Mucosa of gallbladder (tissue), 1 donor: ENCODE measurements at places on chromosomes 12 and 14.
A peak's percentile ranks its signal among the peaks of the same experiment; 100 is the strongest.

DNA sequence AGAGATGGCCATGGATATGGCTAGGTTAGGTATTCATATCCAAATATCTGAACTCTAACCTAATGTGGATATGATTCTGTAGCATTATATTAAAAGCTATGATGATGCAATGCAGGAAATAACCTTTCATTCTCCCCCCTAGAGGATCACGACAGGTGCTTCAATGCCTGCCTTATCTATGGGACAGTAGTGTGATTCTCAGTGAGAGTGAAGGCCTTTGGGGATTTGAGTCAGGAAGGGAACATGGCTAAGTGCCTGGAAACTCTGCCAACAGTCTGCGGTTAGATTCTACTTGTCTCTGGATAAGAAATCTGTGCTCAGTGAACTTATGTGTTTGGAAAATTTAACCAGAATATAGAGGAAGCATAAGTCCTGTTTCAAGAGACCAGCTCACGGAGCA, 81.8 kb downstream of the SLC38A1 start:
- DNase-seq, result peak; percentile 61

DNA sequence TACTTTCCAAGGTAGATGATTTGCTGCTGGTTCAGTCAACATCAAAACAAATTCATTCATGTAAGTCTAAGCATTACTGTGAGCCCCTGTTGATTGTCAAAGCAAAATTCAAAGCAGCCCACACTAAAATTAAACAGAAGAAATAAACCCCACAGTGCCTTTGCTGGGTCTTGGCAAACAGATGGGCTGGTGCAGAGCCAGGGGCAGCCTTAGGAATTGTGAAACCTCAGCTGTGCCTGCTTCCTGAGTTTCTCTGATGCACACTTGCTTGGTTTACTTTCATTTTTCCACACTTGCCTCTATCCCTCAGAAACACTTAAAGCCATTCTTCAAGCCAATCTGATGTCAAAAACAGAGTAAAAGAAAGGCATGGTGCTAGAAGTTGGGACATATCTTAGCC, 6.6 kb upstream of the PLEKHG7 start:
- peak; percentile 34 for DNase-seq

DNA sequence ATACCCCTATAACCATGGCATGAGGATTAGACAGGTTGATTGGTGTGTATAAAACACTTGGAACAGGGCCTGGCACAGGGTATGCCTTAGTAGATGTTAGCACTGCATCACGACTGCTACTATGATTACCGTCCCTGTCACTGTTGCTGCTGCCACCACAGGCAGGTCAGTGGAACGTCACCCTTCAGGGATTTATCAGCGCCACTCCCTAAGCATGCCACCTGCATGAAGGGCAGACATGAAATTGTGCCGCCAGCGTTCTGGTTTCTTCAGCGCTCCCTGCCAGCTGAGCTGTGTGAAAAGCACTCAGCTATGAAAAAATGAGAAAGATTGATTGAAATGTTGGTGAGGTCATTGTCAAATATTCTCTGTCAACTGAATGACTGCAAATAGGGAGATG, 477.0 kb downstream of the DPF3 start:
- no peak for DNase-seq

DNA sequence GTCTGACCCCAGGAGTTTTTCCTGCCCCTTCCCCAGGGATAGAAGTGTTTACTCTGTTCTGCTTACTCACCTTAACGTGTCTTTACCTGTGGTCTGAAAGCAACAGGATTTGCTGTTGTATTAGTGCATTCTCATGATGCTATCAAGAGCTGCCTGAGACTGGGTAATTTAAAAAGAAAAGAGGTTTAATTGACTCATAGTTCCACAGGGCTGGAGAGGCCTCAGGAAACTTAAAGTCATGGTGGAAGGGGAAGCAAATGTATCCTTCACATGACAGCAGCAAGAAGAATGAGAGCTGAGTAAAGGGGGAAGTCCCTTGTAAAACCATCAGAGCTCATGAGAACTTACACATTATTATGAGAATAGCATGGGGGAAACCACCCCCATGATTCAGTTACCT, 240.4 kb downstream of the SNAPC1 start:
- DNase-seq, result no peak

GRCh38 chr14:76846331-76847047, 20.3 kb downstream of the LRRC74A start:
- DNase-seq, result no peak

- DNase-seq, result no peak
Observed at GRCh38 chr12:60070552-60070951, 474.7 kb downstream of the SLC16A7 start.

GRCh38 chr12:80551897-80552296, 107.9 kb downstream of the PTPRQ start:
- no peak for DNase-seq

GRCh38 chr12:92146497-92147224, 1.0 kb upstream of the BTG1 start:
- DNase-seq, result no peak

GRCh38 chr14:61518403-61518802, 176.9 kb upstream of the HIF1A start:
- no peak for DNase-seq

GRCh38 chr12:41362510-41362909, 174.4 kb downstream of the PDZRN4 start:
- DNase-seq, result no peak

DNA sequence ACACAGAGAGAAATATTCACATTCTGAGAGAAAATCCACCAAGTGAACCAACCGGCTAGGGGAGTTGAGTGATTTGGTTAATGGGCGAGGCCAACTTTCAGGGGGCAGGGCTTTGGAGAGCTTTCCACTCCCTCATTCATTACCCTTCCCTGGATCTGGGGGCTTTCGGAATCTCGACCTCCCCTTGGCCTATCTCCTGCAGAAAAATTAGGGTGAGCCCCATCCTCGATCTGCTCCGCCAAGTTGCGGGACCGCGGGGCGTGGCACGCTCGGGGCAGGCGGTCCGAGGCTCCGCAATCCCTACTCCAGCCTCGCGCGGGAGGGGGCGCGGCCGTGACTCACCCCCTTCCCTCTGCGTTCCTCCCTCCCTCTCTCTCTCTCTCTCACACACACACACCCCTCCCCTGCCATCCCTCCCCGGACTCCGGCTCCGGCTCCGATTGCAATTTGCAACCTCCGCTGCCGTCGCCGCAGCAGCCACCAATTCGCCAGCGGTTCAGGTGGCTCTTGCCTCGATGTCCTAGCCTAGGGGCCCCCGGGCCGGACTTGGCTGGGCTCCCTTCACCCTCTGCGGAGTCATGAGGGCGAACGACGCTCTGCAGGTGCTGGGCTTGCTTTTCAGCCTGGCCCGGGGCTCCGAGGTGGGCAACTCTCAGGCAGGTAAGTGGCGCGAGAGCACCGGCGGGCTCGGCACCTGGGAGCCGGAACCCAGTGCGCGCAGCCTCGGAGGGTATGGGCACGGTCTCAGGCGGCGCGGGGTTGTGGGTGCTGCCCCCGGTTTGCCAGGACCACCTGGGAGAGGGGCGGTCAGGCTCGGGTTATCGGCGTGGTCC, at the start of gene ERBB3:
TSS of gene ERBB3 (plus strand) at position 443 of the 833 bp plus-strand sequence. CDS start at position 579, 136 bp downstream.
- peak; percentile 80 for DNase-seq

- no peak for DNase-seq
Observed at GRCh38 chr12:13948621-13949020, 32.8 kb downstream of the GRIN2B start.

GRCh38 chr12:56688846-56689109, 694 bp upstream of the PTGES3 start:
- no peak for DNase-seq

GRCh38 chr14:42628602-42629001, 1021.9 kb downstream of the LRFN5 start:
- no peak for DNase-seq

DNA sequence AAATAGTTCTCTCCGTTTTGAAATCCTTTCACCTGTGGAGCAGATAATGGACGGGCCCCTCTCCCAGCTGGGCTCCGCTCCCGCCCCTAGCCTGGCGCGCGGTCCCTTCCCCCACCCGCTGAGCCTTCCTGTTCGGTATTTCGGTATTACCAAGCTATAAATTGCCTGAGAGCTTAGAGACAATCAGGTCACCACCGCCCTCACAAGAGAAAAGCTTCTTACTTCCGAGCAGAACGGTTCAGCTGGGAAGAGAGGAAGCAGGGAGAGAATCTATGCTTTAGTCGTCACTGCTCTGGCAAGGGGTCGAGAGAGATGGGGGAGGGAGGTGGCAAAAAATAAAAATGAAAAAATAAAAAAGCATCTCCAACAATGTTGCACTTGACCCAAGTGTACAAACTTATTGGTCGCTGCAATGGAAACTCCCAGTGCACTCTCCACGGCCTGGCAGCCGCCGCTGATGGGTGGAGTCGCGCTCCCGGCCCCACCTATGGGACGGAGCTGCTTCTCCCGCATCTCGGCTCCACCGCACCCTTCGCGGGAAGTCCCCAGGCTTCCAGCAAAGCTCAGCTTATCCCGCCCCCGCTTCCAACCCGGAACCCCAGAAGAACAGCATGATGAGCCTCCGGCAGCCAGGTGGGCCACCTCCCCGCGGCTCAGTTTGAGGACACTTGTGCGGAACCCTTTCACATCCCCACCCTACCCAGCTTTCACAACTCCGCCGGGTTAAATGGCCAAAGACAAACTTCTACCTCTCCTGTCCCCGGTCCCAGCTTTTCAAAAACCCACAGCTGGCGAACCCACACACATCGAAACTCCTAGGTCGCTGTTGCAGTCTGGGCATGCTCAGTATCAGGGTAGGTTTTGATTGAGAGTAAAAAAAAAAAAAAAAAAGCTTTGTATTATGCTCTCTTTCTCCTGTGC, 832 bp upstream of the SYT1 start:
- no peak for DNase-seq

DNA sequence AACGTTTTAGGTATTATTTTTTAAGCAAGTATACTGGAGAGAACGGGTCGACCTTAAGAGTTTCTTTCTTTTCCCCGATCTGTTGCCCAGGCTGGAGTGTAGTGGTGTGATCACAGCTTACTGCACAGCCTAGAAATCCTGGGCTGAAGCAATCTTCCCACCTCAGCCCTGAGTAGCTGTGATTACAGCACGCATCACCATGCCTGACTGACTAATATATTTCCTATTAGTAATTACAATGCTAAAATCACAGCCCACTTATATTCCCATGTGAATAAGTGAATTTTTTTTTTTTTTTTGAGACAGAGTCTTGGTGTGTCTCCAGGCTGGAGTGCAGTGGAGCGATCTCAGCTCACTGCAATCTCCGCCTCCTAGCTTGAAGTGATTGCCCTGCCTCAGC, 50.4 kb downstream of the DICER1 start:
- DNase-seq, result no peak

- no peak for DNase-seq
Observed at GRCh38 chr12:100460702-100461101, 13.0 kb upstream of the NR1H4 start.

DNA sequence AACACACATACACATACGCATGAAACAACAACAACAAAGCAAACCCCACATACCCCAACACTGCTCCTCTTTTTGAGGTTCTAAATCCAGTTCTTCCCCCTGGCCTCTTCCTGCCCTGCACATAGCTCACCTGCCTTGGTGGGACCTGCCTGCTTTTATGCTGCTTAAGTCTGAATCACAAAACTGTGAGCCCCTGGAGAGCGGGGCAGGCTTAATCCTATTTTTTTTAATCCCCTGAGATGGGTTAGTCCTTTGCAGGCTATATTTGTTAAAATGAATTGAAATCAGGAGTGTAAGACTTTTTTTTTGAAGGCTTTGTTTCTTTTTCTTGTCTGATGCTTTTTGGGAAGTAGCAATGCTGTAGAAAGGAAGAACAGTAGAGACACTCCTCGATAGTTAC, 84.6 kb upstream of the MAX start:
- DNase-seq, result no peak

GRCh38 chr12:108102363-108102762, 26.7 kb upstream of the WSCD2 start:
- DNase-seq, result no peak

- DNase-seq, result no peak
Observed at GRCh38 chr12:89345376-89345775, 6.9 kb downstream of the DUSP6 start.

DNA sequence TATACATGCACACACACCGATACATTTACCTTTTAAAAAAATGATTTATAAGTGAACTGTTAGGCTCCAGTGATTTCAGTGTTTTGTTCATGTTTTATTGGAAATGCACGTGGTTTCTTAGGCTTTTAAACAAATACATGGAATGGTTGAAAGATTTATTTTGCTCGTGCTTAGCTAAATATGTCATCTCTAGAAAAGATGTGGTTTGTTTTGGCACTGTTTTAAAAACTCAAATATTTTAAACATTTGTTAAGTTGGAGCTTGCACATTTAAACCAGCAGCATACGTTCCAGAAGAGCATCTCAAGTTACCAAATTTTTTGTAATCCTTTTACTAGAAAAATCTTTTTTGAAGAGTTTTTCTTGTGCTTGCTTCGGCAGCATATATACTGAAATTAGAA, 44.5 kb downstream of the FOXA1 start:
- DNase-seq, result no peak

- no peak for DNase-seq
Observed at GRCh38 chr14:64082837-64083236, 211.3 kb downstream of the ESR2 start.

DNA sequence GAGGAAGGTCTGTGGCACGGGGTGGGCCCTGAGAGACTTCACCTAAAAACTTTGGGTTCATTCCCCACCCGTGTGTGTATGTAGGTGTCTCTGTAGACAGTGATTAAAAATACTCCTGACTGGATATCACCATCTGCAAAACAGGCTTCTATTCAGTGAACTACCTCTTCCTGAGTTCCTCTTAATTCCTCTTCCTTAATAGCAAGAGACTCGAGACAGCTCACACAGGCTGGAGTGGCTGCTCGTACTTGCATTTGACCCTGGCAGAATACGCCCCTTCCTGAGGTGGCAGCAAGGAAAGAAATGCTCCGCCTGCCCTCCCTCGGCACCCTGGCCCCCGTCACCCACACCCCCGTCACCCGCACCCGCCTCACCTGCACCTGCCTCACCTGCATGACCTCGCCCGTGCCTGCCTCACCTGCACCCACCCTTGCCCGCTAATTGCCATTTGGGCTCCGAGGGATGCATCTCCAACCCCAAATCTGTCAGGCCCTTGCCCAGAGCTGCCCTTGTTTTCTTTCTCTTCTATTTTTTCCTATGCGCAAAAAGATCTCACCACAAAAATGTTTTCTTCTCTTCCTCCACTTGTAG, 90.0 kb downstream of the FBXL14 start:
- no peak for DNase-seq

DNA sequence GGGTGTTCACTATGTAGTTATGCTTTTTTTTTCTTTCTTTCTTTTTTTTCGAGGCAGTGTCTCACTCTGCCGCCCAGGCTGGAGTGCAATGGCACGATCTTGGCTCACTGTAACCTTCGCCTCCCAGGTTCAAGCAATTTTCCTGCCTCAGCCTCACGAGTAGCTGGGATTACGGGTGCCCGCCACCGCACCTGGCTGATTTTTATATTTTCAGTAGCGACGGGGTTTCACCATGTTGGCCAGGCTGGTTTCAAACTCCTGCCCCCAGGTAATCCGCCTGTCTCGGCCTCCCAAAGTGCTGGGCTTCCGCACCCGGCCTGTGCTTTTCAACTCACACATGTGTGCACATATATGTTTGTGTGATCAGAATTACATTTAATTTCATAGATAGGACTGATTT, 38.9 kb upstream of the AMN start:
- DNase-seq, result no peak

- no peak for DNase-seq
Observed at GRCh38 chr12:34219046-34219770, 196.9 kb downstream of the ALG10 start.

GRCh38 chr12:58592475-58593207, 327.7 kb downstream of the LRIG3 start:
- no peak for DNase-seq
